ENCODE measurements at places on chromosomes 7 and 10.

GRCh38 chr10:132498562-132499366, 38.8 kb upstream of the INPP5A start:
- DNase-seq = no peak

GRCh38 chr10:51270936-51271530, 196.7 kb downstream of the PRKG1 start:
- DNase-seq = no peak

DNA sequence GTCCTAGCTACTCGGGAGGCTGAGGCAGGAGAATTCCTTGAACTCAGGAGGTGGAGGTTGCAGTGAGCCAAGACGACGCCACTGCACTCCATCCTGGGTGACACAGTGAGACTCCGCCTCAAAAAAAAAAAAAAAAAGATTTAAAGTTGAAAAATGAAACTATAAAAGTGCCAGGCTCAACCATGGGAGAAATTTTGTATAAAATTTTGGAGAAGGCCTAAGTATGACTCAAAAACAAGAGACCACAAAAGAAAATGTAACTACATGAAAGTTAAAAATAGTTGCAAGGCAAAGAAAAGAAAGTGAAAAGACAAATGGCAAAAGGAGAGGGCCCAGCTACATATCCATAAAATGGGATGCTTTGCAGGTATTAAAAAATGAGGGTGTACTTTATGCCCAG, 104.1 kb downstream of the ARHGAP22 start:
- DNase-seq = no peak

DNA sequence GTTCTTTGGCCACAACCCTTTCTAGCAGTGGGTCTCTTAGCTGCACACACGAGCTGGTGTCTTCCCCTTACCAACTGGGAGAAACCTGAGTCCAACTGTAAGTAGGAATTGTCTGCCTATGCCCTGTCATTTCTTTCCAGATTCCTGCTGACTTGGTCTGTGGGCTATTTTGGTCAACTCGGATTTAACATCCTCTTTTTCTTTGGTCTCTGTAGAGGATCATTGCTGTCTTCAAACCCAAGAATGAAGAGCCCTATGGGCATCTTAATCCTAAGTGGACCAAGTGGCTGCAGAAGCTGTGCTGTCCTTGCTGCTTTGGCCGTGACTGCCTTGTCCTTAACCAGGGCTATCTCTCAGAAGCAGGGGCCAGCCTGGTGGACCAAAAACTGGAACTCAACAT, 10.3 kb downstream of the PI4K2A start:
- DNase-seq = no peak

DNA sequence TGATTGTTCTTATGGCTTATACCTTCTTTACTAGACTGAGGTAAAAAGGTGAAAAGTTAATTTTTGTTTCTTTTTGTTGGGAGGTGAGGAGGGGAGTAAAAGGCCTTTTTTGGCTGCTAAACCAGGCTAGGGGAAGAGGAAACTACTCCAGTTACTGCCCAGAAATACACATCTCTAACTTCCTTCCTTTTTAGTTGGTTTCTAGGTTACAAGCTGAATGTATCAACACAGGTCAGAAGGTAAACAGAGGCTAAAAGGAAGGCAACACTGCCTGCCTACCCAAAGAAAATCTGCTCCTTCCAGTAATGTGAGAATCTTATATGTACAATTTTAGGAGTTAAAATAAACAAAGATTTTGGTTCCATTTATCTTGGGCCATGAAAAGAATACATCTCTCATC, 140.4 kb downstream of the NRBF2 start:
- DNase-seq = no peak

DNA sequence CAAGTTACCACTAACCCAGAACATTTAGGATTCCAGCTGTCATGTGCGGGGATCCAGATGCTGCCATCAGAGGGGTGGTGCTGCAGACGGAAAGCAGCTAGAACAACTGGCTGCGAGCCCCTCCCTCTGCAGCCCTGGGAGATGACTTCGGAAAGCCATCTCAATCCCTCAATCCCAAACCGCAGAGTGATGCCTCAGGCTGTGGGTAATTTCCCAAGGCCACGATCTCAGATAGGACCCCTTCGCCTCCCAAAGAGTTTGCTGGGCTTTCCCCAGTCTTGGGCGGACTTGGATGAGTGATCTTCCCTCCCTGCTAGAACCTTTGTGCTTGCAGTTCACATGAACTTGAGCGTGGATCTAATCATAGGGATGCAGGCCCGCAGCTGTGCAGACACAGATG, 71.3 kb upstream of the EN2 start:
- no peak for DNase-seq
